ENCODE measurements at places on chromosomes 12 and 14.

GRCh38 chr12:5305886-5306545, 125.9 kb upstream of the NTF3 start:
- DNase-seq, result no peak

- no peak for DNase-seq
Measured at GRCh38 chr12:3300833-3301401, 190.1 kb upstream of the PRMT8 start.

- DNase-seq, result no peak
Measured at GRCh38 chr14:103404032-103404918, 19.1 kb downstream of the MARK3 start.

DNA sequence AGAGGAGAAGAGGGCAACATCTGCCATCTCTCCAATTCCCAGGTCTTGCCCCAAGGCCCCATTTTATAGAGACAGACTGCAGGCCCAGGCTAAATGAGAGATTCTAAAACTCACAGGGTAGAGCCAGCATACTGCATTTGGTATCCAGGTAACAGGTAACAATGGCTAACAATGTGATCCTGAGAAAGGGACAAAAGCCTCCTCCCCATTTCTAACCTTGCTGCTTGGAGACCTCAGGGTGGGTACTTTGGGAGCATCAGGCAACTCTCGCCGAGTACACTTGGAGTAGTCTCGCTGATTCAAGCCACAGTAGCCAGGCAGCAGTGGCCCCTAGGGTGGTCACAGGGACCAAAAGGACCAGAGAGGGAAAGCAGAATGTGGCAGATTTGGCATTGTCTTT, 162.6 kb upstream of the PLEKHA5 start:
- DNase-seq, result no peak

GRCh38 chr12:55681142-55682077, 26.3 kb downstream of the ITGA7 start:
- no peak for DNase-seq

- DNase-seq, result no peak
Measured at GRCh38 chr14:58598028-58598803, 39.5 kb upstream of the DACT1 start.

DNA sequence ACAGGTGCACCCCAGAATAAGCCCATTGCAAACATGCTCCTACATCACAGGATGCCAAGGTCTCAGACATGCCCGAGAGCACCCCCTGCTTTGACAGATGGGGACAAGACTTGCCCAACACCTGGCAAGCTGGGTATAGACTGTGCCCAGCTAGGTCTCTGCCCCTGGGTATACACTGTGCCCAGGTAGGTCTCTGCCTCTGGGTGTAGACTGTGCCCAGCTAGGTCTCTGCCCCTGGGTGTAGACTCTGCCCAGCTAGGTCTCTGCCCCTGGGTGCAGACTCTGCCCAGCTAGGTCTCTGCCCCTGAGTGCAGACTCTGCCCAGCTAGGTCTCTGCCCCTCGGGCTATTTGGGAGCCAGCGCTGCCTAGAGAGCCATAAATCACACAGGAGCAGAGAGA, 85.9 kb downstream of the CCDC88C start:
- DNase-seq, result no peak

GRCh38 chr14:31717294-31718085, 156.3 kb downstream of the NUBPL start:
- DNase-seq, result no peak

GRCh38 chr12:49503674-49504180, 35.1 kb upstream of the KCNH3 start:
- DNase-seq, result no peak

- DNase-seq, result no peak
Measured at GRCh38 chr12:131192951-131193350, 239.2 kb downstream of the ADGRD1 start.

GRCh38 chr12:52023976-52024688, 17.4 kb downstream of the TAMALIN start:
- no peak for DNase-seq

GRCh38 chr12:76075448-76075847, 9.0 kb downstream of the NAP1L1 start:
- no peak for DNase-seq

GRCh38 chr12:57461917-57462250, 2.3 kb downstream of the GLI1 start:
- no peak for DNase-seq

DNA sequence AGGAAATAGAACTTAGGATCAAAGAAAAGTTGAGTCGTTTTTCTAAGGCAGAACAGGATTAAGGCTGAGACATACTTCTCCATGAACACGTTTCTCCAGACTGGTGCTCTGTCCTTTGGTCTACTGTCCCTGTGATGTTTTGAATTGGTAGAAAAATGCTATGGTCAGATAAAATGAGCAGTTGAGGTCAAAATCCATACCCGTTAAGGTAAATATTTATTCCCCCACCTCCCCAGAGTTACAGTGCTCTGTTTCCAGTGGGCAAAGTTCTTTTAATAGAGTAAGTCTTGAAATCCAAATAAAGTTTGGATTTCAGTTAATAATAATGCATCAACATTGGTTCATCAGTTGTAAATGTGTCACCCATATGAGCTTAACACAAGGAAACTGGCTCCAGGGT, 74.5 kb downstream of the PTHLH start:
- DNase-seq, result no peak

GRCh38 chr12:54051874-54052437, 1.7 kb upstream of the HOXC4 start:
- DNase-seq, result no peak

DNA sequence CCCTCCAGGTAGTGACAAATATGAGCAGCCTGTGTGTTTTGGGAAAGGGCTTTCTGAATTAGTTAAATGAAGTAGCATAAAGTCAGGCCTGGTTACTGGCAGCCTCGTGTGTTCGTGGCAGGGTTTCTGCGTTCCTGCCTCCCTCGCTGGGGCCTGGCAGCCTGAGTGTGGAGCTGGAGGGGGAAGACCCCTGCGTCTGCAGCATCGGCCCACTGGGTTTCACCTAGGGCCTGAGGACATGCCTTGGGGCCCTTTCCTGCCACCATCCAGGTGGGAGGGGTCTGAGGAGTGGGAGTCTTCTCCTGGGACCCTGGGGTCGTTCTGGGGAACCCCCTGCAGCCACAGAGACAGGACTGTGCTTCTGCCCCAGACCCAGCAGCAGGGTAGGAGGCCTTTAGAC, 20.4 kb upstream of the AMN start:
- no peak for DNase-seq

GRCh38 chr12:131202592-131203378, 249.1 kb downstream of the ADGRD1 start:
- no peak for DNase-seq

GRCh38 chr12:124852911-124853427, 10.7 kb downstream of the SCARB1 start:
- no peak for DNase-seq

- no peak for DNase-seq
Measured at GRCh38 chr14:53792909-53793308, 163.7 kb downstream of the BMP4 start.

GRCh38 chr14:94385553-94386057, 2.8 kb downstream of the SERPINA1 start:
- no peak for DNase-seq

GRCh38 chr12:22018860-22019259, 27.2 kb upstream of the CMAS start:
- DNase-seq, result no peak

DNA sequence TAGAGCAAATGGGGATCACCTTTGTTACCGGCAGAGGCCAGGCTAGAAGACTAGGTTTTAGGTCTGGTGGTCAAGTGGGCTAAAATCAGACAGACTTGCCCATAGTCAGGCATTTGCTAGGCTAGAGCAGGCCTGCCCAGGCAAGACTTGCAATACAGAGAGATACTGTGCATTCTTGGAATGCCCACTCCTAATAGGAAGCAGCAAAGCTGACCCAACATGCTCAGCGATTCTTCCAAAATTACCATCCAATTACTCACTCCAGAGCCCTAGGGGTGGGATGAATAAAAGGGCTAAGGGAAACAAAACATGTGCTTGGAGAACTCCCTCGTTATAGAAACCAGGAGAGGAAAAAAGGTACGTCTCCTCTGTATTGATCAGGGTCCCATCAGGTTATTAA, 187.8 kb upstream of the AMIGO2 start:
- no peak for DNase-seq

- no peak for DNase-seq
Measured at GRCh38 chr14:74919421-74920165, 3.5 kb downstream of the RPS6KL1 start.

DNA sequence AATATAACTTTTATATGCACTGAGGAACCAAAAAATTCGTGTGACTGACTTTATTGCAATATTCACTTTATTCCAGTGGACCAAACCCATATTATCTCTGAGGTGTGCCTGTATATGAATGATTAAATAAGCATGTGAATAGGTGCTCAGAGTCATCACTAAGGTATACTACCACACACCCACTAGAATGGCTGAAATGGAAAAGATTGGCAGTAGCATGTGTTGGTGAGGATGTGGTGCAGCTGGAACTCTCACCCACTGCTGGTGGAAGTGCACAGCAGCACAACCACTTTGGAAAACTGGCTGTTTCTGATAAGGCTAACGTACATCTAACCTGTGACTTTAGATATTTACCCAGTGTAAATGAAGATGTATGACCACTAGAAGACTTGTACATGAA, 36.8 kb downstream of the GOLGA5 start:
- DNase-seq, result no peak

GRCh38 chr14:42214981-42215491, 608.4 kb downstream of the LRFN5 start:
- no peak for DNase-seq

- DNase-seq, result no peak
Measured at GRCh38 chr14:31118892-31119291, 88.7 kb downstream of the HECTD1 start.

DNA sequence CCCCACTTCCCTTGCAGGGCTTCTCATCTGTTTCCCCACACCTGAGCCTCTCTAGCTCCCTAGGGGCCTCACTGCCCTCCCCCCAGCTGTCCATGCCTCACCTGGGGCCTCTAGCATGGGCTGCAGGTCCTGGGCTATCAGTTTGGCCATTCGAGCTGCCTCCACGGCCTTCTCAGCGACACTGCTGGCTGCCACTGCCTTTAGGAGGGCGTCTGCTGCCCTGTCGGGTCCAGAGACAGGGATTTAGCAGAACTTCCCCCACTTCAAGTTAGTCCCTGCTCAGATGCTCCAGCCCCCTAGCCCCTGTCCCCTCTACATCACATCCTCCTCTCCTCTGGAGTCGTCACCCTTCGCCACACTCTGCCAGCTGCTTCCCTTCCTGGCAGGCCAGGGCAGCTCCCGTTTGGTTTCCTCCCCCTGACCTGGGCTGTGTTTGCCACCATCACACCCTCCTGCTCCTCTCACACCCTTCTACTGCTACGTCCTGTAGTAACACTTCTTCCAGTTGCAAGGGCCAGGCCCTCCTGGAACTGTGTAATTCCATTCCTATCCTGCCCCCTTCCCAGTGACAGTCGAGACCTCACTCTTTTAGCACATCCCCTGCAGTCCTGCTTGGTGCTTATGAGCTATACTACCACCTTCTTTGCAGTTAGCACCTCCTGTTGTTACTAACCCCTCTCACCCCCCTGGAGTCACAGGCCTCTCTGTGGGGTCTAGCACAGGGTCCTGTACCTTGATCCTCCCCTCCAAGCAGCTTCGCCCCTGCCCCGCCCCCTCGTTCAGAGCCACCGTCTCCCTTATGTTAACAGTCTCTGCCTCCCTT, 4.3 kb upstream of the AP1G2 start:
- DNase-seq, result no peak

- DNase-seq, result no peak
Measured at GRCh38 chr14:104087981-104088850, 2.7 kb downstream of the ASPG start.

All from activated gamma-delta T cell (primary cell).